ENCODE measurements at places on chromosomes 11 and 22.

GRCh38 chr22:26927821-26928220, 270.4 kb downstream of the MIAT start:
- no peak for DNase-seq

GRCh38 chr22:41742918-41743317, 43.6 kb downstream of the MEI1 start:
- DNase-seq = no peak

DNA sequence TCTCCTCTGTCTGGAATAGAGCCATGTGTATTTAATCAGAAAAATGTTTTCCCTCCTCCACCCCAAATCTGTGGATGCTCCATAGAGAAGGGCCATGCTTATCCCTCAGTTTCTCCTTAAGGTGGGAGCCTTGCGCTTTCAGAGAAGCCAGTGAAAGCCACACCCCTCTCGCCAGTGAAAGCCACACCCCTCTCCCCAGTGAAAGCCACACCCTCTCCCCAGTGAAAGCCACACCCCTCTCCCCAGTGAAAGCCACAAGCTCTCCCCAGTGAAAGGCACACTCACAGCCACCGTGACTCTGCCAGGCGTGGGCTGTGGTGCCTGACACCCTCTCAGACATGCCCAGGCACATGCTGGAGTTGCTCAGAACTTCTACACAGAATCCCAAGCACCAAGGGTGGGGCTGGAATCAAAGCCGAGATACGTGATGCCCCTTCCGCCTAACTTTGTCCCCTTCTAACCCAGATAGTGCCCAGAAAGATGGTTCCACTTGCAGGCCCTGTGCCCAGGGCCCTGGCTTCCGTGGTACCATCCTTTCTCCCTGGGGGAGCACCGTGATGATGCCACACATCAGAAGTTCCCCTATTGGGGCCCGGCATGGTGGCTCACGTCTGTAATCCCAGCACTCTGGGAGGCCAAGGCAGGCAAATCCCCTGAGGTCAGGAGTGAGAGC, 16.5 kb upstream of the PRR5 start:
- peak; percentile 64 for DNase-seq

GRCh38 chr22:42948294-42948693, 66.7 kb downstream of the PACSIN2 start:
- DNase-seq = no peak

DNA sequence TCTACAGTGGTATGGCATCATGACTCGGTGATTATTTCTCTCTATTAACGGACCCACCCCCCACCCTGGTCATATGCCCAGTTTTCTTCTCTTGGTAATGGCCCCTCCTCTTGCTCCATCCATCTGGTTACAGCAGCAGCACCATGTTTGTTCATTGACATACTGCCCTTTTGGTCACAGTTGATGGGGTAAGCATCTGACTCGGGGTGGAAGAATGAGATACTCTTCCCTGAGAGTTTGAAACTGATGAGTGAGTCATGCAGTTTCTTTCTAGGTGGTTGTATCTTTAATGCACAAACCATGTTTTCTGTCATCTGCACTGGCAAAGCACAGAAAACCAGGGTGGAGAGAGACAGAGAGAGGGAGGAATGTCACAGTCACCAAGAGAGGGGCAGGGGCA, 126.0 kb downstream of the SYN3 start:
- no peak for DNase-seq

DNA sequence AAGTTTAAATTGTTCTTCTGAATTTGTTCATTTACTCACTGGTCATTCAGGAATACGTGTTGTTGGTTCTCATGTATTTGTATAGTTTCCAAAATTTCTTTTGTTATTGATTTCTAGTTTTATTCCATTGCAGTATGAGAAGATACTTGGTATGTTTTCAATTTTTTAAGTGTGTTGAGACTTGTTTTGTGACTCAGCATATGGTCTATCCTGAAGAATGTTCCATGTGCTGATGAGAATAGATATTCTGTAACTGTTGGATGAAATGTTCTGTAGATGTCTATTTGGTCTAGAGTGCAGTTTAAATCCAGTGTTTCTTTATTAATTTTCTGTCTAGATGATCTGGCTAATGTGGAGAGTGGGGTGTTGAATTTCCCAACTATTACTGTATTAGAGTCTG, 23.5 kb downstream of the CFAP300 start:
- no peak for DNase-seq

GRCh38 chr11:80519596-80520506, 1079.0 kb upstream of the TENM4 start:
- no peak for DNase-seq

DNA sequence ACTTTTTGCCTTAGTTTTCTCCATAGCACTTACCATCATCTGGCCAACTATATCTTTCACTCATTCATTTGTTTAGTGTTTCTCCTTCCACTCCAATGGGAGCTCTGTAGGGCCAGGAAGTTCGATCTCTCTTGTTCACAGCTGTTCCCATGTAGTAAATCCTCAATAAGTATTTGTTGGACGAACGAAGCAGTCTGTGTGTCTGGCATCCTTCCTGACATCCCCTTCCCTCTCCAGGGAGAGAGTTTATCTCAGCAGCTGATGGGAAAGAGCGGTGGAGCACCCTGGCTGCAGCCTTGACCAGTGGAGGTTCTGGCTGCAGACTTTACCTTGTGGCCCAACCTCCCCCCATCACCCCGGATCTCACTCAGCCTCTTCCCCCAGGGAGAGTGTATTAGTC, 141.7 kb downstream of the CHST1 start:
- DNase-seq = no peak

DNA sequence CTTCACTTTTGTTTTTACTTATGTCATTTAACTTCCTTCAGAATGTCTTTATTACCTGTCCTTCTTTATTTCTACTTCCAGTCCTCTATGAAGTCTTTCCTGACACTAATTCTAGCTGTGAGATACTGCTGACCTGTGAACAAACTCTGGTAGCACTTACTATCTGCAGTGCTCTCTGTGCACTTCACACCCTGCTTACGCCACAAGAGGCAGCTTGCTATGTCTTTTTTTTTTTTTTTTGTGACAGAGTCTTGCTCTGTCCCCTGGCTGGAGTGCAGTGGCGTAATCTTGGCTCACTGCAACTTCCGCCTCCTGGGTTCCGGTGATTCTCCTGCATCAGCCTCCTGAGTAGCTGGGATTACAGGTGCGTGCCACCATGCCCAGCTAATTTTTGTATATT, 10.7 kb downstream of the STIM1 start:
- no peak for DNase-seq

DNA sequence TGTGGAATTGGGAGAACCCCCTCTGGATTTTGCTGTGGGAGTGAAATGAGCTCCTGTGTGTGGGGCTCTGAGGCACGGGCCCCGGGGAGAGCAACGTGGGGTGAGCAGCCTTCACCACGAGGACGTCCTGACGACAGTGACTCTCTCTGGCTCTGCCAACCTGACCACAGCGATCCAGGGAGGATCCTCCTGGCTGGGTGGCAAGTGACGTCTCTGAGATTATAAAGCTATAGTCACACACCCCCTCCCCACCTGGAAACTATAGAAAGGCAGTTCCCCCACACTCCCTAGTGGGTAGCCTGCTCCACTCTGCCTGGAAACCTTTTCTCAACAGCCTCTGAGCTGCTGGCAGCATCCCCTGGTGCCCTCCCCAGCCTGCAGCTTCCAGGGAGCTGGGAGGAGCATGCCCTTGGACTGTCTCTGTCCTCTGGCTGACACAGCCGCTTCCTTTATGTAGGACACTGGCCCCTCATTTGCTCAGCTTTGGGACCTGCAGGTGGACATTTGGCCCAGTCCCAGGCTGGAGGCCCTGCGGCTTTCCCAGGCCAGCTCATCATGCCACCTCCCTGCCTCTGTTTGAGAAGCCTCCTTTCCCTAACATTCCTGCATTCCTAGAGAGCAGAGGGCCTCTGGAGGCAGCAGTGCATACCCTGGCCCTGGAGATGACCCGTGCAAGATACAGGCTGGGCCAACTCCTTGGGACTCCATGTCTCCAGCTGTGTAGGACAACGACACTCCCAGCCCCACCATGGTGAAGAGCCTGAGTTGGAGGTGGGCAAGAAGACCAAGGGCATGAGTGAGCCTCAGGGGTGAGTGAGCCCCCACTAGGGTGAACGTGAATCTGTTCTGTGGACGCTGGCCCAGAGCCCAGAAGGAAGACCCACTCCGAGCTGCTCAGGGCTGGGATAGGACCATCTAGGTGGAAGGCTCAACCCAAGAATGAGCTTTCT, 314.0 kb downstream of the NTM start:
- DNase-seq = no peak

- DNase-seq = no peak
Observed at GRCh38 chr11:115276191-115276590, 228.0 kb downstream of the CADM1 start.

DNA sequence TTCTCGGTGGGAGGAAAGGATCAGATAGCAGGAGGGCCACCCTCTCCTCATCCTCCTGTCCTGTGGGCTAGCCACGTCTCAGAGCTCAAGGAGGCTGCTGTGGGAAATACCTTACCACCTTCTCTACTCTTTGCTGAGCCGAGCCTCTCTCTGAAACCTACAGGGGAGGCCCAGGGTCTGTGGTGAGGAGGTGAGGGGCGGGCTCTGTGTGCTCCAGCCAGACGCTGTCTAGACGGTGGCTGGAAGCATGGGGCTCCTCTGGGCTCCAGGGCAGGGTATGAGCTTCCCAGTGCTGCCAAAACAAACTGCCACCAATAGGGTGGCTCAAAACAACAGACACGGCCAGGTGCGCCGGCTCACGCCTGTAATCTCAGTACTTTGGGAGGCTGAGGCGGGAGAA, 5.5 kb upstream of the TMPRSS6 start:
- DNase-seq = no peak

DNA sequence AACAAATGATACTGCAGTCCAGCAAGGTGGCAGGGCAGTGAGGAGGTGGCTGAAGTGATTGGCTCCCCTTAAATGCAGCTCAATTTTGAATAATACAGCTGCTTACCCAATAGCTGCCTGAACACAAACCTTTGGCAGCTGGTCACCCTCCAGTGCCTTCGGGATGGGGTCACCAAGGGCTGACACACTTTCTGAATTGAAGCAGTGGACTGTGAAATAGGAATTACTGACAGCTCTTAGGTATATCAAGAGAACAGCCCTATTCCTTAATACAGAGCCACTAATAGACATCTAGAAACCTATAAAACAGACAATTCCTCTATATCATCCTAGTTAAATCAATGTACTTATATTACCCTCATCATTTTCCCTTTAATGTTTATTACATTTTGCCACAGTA, 474.2 kb upstream of the KIRREL3 start:
- DNase-seq = no peak

DNA sequence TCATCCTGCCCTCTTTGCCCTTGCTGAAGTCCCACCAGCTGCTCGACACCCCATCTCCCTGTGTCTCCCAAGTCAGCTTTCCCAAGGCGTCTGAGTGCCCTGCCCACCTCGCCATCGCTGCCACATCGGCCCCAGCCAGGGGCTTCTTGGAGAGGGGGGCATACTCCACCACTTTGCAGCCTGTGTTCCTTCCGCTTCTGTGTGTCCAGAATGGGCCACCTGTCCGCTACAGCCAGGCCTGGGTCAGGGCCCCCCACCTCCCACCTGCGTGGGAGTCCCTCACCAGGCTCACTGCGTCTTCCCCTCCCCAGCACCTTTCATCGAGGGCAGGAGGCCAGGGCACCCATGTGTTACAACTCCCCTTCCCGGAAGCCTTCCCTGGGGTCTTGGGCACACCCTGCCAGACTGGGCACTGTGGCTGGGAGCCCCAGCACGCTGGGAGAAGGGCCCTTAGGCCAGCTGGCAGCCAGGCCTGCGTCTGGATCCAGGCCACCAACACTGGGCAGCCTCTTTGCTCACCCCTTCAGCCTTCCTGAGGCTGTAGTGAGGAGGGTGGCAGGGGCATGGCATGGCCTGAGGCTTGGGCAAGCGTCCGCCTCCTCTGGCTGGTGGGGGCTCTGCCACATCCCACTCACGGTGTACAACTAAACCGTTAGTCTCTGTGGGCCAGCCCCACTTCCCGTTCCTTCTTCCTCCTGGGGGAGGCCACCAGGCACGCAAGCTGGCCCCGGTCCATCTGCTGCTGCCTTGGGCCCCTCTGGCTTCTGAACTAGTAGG, 13.4 kb downstream of the CPT1A start:
- DNase-seq = no peak

- DNase-seq = no peak
Observed at GRCh38 chr11:135008412-135008811, 596.4 kb upstream of the B3GAT1 start.

GRCh38 chr22:35051013-35051535, 14.9 kb upstream of the ISX start:
- no peak for DNase-seq

All from activated T-cell treated with anti-CD3 and anti-CD28 coated beads for 1 hour (primary cell).